ENCODE measurements at places on chromosomes 12 and 14. TPM values are rescaled to one million over a fixed set of nuclear protein-coding genes. Genes with fewer than 3 reads are reported as not detected.

DNA sequence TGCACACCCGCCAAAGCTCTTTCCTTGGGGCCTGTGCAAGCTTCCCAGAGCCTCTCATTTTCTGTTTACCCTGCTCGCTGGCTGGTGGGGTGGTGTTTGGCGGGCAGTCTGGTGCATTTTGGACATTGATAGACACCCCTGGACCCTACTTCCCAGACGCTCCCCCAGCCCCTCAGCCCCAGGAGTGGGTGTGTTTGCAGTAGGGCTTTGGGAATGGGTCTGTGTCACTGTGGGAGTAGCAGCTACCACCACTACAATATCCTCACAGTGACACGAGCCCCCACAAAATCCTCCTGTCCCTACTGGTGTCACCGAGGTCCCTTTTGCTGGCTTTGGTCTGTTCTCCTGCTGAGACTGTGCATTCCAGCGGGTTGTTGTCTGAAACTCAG, 371.3 kb downstream of the TMEM121 start:
- no peak for DNase-seq

- DNase-seq, result no peak
Measured at GRCh38 chr14:89320381-89321000, 96.5 kb downstream of the FOXN3 start.

DNA sequence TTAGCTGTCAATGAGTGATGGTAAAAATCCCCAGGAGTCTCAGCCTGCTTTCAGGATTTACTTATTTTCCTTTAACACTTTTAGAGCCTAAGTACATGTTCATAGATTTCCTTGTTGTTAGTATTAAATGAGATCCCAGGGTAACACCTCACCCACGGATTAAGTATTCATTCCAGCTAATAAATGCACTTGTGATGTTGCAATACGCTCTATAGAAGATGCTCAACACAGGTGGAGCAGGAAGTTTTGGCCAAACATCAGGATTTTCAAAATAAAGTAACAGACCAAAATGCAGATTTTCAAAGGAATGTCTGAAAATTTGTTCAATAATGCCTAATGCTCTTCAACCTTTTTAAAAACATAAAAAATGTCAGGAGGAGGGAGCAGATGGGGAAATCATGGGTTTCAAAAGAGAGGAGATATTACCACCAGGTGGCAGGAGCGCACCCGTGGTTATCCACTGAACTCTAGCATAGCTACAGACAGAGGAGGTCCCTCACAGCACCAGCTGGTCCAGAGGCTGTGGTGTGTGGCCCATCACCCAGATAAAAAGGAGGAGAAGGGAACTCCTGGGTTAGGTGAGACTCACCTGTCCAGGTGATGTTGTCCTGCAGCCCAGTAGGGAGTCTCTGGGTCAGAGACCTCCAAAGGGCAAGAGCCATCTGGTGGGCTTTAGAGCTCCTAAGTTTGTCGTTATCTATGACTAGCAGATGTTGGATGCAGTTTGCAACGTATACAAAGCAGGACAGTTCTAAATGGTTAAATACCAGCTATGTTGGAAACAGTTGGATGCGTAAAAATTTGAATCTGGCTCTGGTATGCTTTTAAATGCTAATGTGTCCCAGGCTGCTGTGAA, 1158.4 kb upstream of the TMEM132C start:
- no peak for DNase-seq

DNA sequence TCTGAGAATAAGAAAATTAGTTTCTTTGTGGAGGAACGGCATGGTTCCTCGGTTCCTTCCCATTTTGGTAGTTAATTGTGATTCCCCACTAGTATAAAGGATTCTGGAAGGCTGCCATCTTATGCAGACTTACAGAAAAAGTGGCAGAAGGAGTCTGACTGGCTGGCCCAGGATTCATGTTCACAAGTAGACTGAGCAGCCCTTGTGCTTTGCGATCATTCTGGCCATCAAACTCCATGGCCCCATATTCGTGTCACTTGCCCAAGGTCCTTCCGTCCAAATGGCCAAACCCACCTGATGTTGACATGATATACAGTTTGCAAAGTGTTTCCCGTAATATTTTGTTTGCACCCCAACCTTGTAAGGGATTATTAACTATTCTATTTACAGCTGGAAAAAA, 297.2 kb upstream of the AMIGO2 start:
- no peak for DNase-seq

- no peak for DNase-seq
Measured at GRCh38 chr14:76324133-76324532, 51.8 kb upstream of the ESRRB start.

Gene CRADD
- 15.1 TPM for total RNA-seq

- DNase-seq, result no peak
Measured at GRCh38 chr12:68981516-68981915, 48.5 kb upstream of the CPM start.

GRCh38 chr12:124721501-124722162, 142.0 kb downstream of the SCARB1 start:
- DNase-seq, result no peak

GRCh38 chr12:92927436-92928281, 1.4 kb downstream of the EEA1 start:
- DNase-seq, result peak; percentile 20

- no peak for DNase-seq
Measured at GRCh38 chr14:72736308-72736707, 157.6 kb downstream of the DPF3 start.

DNA sequence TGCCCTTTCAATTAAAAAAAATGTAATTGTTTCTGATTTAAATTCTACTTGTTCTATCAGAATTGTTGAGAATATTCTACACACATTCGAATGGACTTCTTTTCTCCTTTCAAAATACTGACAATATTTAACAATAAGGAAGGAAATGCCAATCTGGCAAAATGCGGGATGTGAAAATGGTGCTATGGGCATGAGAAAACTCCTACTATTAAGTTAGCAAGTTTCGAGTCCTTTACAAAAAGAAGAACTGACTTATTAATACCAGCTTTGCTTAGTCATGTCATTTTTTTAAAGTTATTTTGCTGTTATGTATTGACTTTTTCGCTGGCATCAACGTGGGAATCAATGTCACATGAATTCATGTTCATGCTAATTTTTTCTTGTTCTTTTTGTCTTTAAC, 31.7 kb upstream of the ARL1 start:
- no peak for DNase-seq

- no peak for DNase-seq
Measured at GRCh38 chr14:90349739-90350138, 18.0 kb upstream of the NRDE2 start.

- DNase-seq, result no peak
Measured at GRCh38 chr12:119181202-119181601, 2.5 kb downstream of the HSPB8 start.

Gene GPX2
- not detected for total RNA-seq

Gene C3AR1
- total RNA-seq, result 0.15 TPM

DNA sequence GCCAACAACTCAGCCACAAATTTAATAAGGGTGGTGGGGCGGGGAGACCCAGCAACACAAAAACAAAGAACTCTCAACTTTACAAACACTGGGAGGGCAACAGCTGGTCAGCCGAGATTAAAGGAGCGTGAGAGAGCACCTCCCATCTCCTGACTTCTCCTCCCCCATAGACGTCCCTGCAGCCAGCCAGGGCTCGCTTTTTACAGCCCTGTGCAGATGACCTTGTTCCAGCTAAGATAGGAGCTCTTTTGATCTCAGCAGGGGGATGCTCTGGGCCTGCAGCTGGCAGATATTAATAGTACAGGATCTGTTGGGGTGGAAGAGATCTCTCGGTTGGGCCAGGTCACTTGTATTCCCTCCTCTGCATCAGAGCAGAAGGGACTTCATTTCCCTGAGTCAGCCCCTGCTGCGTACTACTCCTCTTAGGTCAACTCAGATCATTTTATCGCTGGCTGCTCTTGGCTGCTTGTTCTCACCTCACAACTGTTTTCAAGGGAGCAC, 475.8 kb downstream of the RAD51B start:
- no peak for DNase-seq

Gene TMEM30B
- total RNA-seq, result 0.20 TPM

Gene CCDC197
- not detected for total RNA-seq

GRCh38 chr12:127162902-127163301, 1104.1 kb upstream of the TMEM132C start:
- DNase-seq, result no peak

Gene SYNDIG1L
- total RNA-seq, result not detected

- DNase-seq, result peak; percentile 87
Measured at GRCh38 chr14:99995700-99996356, 69.4 kb upstream of the EVL start.

GRCh38 chr12:95962222-95962621, 19.1 kb downstream of the AMDHD1 start:
- DNase-seq, result no peak

Gene GPR84
- total RNA-seq, result not detected

- no peak for DNase-seq
Measured at GRCh38 chr12:46401662-46402061, 29.1 kb upstream of the SLC38A2 start.

DNA sequence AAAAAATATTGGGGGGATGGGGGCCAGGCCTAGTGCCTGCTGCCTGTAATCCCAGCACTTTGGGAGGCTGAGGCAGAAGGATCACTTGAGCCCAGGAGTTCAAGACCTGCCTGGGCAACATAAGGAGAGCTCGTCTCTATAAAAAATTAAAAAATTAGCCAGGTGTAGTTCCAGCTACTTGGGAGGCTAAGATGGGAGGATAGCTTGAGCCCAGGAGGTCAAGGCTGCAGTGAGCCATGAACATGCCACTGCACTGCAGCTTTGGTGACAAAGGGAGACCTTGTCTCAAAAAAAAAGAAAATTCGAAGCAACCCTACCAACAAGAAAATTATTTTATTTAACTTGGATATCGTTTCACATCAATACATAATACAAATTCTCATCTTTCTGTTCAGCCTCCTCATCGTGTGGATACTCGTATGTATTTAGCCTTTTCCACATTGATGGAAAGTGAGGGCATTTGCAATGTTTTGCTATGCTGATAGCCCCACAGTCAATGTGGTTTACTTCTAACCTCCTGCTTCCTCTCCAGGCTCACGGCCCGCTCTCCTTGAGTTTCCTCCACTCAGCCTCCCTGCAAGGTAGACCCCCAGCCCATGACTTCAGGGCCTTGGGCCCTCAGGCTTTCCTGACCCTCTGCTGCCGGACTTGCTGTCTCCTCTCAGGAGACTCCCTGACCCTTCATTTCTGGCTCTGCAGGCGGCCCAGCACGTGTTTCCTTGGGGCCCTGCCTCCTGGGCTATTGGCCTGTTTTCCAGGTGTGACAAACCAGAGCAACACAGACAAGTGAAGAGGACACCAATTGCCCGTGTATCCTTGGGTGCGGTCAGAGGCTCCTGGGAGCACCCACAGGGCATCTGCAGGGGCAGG, 54.8 kb downstream of the NFKBIA start:
- DNase-seq, result no peak

DNA sequence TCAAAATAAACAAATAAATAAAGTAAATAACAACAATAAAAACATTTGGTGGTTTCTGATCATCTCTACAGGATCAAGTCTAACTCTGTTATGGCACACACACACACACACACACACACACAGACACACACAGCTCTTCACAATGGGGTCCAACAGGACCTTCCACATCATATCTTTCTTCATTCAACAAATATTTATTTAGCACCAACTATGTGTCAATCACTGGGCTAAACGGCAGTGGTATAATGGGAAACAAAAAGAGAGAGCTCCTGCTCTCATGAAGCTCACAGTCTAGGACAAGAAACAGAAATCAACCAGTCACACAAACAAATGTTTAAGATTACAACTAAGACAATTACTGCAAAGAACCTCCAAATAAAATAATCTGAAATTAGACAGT, 9.3 kb downstream of the PPP1R13B start:
- no peak for DNase-seq

Gene TAS2R50
- total RNA-seq, result 2.0 TPM

Gene DEPDC4
- 0.36 TPM for total RNA-seq

Gene AQP5
- total RNA-seq, result not detected

GRCh38 chr14:68506021-68506644, 286.7 kb downstream of the ZFP36L1 start:
- DNase-seq, result no peak

GRCh38 chr12:10722502-10722904, 620 bp downstream of the YBX3 start:
- DNase-seq, result peak; percentile 85

- no peak for DNase-seq
Measured at GRCh38 chr12:109727039-109727723, 13.6 kb downstream of the FAM222A start.

DNA sequence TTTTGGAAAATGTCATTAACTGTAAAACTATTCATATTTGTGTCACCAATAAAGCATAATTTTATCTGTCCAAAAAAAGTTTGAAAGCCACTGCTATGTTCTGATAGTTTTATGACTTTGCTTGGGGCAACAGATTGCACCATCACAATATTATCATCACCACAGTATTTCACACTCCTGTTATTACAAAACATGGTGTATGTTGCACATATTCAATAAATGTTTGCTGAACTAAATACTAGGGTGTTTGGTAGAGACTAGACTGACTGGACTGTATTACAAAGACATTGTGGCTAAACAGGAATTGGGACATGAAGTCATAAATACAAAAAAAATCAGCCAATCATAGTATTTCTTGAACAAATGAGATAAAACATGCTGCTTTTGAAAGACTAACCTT, 55.1 kb downstream of the PAWR start:
- no peak for DNase-seq

DNA sequence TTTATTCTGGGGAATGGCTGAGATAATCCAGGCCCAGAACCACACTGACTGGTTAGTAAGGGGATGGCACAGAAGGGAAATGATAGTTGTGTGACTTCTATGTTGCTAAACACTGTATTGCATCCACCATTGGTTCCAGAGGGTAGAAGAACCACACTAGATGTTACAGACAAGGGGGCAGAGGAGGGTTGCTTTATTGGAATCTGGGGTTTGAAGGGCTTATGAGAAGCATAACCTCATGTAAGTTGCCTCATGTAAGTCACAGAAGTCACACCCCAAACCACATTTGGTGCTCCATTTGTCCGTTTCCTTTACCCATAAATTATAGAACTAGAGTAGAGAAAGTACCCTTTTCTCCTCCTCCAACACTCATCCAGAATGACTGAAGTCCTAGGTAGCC, 5.5 kb upstream of the PSMA6 start:
- no peak for DNase-seq

DNA sequence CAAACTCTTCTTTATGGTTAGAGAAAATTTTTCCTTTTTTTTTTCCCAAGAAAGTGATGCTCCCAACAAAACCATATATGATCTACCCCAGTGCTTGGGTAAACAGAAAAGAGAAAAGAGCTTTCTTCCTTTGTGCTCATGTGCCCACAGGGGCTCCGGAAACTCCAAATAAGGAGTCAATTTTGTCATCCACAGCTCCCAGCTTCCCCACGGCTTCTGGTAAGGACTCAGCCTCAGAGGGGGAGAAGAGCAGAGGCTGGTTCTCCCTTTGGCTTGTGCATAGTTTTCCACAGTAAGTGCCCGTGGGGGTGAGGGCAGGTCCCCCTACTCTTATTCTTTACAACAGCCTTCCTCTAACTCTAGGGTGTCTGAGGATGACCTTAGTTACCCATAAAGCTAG, 13.3 kb upstream of the RGS6 start:
- no peak for DNase-seq

Gene KCNH5
- total RNA-seq, result not detected

GRCh38 chr12:120118321-120119061, 1.9 kb upstream of the RAB35 start:
- no peak for DNase-seq

Gene POTEG
- not detected for total RNA-seq
